ENCODE measurements at places on chromosomes 13 and 19.

DNA sequence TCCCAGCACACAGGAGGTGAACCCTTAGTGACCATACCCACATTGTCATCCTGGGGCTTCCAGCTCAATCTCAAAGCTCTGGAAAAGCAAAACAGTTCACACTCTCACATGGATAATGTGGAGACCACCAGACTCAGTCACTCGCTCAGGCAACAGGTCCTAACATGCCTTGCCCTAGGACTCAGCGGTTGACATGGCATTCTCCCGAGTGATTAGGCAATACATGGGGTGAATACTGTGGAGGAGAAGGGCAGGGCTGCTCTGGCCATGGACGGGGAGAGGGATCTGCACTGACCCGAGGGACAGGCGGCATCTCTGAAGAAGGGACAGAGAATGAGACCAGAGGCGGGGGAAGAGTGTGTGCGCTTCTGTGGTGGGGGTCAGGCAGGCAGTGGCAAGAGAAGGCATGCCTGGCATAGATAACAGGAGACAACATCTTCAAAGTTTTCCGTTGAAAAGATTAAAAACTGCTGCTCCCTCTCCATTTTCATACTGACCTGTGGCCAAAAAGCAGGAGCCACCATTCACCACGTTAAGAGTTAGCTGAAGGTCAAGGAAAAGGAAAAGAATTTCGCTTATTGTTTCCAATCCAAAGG, 44.5 kb upstream of the EPHX3 start:
- no peak for DNase-seq

DNA sequence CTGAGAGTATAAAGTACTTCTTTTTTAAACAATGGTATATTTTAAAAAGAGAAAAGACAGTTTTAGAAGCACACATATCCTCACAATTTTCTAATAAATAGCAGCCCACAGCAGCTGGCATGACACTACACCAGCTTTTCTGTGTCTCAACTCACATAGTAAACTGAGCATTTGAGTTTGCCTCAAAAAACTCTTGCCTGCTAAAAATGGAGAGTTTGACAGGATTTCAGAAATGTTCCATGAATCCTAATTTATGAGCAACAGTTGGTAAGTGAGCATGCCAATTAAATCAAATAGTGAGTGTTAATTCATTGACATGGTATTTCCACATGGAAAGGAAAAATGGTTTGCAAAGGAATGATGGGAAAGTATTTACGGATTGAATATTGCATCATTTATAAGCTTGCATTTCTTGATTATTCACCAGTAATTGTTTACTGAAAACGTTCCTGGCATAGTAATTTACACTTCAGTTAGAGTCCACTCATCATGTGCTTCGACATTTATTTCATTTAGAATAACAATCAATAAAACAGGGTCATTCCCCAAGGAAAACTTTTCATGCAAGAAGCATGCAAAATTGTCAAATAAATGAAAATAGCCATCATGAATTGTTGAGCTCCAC, 323.0 kb downstream of the EFNB2 start:
- DNase-seq = no peak

GRCh38 chr13:99007414-99007986, 29.6 kb upstream of the DOCK9 start:
- DNase-seq = no peak

DNA sequence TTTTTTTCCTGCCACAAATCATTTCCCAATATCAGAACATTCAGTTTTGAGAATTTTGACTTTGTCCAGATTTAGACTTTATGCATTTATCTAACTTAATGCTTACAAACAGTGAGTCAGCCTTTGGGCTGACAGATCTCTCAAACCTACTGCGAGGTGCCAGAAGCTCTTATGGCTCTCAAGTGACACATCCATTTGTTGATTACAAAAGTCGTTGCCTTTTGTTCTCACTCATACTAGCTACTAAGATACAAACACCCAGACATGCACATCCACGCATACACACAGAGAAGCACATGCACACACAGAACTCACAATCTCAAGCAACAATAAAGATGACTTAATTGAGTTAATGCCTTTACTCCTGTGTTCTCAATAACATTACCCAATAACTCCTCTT, 1147.5 kb downstream of the DIAPH3 start:
- no peak for DNase-seq

GRCh38 chr13:52850072-52850395, 1.6 kb upstream of the PCDH8 start:
- DNase-seq = no peak

GRCh38 chr19:55549500-55550320, 4.4 kb upstream of the SBK3 start:
- no peak for DNase-seq

DNA sequence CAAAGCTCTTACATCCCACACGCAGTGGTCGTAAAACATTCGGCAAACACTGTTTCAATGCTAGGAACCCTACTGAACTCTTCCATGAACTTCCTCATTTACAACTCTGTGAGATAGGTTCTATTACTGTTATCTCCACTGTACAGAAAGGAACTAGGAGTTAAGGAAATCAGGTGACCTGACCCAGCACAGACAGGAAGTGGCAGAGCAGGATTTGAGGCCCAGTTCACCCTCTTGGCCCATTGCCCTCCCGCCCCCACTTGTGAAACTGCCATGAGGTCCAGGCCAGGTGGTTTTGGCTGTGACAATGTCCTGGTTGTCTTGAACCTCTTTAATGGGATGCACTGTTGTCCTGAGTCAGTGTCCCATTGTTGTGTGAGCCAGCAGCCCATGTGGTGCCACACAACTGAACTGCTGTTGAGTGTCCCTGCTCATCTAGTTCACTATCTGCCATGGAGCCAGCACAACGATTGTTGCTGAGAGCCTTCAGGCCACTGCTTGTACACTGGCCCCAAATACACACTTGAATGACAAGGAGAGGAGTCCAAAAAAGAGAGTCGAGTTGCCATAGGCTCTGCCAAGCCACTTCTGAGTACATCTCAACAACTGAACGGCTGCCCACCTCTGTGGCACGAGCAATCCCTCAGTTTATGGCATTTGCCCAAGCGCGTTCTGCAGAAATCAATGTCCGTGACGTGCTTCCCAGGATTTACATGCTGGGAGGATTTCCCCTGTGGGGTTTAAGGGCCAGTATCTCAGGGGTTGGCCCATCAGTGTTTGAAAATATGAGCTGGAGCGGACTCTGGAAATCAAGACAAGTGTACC, 484.6 kb downstream of the TSHZ3 start:
- DNase-seq = peak; percentile 3

GRCh38 chr19:39814595-39814994, 19.4 kb downstream of the DYRK1B start:
- no peak for DNase-seq

GRCh38 chr19:35138305-35138892, at the start of gene FXYD1:
Gene FXYD1 (plus strand): TSS chr19:35138824. CDS start chr19:35140080, 1,256 bp downstream.
- no peak for DNase-seq

- DNase-seq = no peak
Measured at GRCh38 chr19:8558325-8558724, 18.9 kb downstream of the MYO1F start.

DNA sequence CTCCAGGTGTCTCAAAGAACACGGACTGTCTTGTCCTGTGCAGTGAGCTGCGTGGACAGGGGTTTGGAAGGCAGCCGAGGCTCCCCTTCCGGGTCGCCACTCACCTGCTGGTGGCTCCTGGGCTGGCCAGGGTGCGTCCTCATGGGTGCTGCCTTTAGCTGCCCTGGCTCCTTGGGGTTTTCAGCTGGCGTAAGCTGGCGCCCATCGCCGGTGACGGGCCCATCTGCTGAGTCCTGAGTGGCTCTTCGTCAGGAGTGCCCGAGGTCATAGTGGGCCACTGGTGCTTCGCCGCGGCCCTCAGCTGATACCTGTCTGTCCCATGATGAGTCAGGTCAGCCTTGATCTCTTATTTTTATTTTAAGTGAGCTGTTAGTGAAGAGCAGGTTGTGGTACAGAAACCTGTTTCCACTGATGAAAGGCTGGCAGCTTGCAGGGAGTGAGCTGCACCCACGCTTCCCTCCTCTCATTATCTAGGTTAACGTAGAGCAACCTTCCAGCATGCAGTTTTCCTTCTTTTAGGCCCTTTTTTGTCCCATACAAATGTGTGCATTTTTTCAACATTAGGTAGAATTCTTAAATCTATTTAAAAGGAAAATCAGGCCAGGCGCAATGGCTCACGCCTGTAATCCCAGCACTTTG, 18.4 kb downstream of the EPN1 start:
- DNase-seq = no peak

- no peak for DNase-seq
Measured at GRCh38 chr13:75384879-75385707, 96.9 kb downstream of the TBC1D4 start.

DNA sequence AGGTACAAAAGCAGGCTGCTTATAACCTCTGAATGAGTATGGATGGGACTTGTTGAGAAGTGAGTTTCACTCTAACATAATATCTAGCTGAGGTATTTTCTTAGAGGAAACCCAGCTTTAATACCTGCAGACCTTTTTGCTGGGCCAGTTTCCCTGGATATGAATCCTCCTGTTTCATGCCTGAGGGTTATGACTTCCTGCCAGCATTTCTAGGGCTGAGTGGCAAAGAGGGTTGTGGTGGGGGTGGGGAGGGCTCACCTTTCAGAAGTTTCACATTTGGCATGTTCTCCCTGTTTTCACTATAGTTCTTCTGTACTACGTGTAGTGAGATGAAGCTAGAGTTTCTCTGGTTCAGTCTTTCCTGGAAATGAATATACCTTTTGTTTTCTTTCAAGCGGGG, 73.7 kb downstream of the LACC1 start:
- no peak for DNase-seq

DNA sequence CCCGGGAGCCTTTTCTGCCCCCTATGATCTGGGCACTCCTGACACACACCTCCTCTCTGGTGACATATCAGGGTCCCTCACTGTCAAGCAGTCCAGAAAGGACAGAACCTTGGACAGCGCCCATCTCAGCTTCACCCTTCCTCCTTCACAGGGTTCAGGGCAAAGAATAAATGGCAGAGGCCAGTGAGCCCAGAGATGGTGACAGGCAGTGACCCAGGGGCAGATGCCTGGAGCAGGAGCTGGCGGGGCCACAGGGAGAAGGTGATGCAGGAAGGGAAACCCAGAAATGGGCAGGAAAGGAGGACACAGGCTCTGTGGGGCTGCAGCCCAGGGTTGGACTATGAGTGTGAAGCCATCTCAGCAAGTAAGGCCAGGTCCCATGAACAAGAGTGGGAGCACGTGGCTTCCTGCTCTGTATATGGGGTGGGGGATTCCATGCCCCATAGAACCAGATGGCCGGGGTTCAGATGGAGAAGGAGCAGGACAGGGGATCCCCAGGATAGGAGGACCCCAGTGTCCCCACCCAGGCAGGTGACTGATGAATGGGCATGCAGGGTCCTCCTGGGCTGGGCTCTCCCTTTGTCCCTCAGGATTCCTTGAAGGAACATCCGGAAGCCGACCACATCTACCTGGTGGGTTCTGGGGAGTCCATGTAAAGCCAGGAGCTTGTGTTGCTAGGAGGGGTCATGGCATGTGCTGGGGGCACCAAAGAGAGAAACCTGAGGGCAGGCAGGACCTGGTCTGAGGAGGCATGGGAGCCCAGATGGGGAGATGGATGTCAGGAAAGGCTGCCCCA, 8.5 kb upstream of the CEACAM7 start:
- DNase-seq = no peak

GRCh38 chr13:101785858-101786257, 333.4 kb downstream of the ITGBL1 start:
- DNase-seq = peak; percentile 8

GRCh38 chr13:19239114-19239860, 57.7 kb upstream of the TUBA3C start:
- no peak for DNase-seq

DNA sequence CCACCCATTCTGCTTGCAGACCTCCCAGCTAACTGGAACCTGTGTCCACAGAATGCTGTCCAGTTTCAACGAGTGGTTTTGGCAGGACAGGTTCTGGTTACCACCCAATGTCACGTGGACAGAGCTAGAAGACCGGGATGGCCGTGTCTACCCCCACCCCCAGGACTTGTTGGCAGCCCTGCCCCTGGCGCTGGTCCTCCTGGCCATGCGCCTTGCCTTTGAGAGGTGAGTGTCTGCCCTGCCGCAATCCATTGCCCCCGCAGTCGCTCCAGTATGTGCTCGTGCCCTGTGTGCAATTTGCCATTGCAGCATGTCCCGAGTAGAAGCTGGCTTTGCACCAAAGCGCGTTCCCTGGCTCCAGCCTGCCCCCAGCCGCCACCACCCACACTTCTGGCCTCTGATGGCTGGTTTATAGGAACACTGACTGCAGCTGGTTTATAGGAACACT, 41.9 kb downstream of the CERS4 start:
- peak; percentile 45 for DNase-seq

GRCh38 chr19:46710687-46711086, 6.2 kb downstream of the PRKD2 start:
- no peak for DNase-seq

GRCh38 chr19:22882797-22883196, 50.7 kb downstream of the ZNF723 start:
- DNase-seq = peak; percentile 8

- no peak for DNase-seq
Measured at GRCh38 chr13:99717959-99718674, 216.8 kb downstream of the TM9SF2 start.

- no peak for DNase-seq
Measured at GRCh38 chr19:19445911-19446361, 40.5 kb downstream of the GATAD2A start.

DNA sequence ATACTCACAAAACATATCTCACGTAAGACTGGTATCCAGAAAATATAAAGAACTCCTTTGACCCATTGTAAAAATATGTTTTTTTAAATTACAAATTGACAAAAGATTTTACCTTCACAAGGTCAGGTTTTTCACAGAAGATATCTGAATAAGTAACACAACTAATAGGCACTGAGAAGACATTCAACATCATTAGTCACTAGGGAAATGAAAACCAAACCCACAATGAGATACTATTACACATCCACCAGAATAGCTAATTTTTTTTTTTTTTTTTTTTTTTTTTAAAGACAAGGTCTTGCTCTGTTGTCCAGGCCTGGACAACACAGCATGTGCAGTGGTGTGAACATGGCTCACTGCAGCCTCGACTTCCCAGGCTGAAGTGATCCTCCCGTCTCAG, 157.5 kb downstream of the MIPEP start:
- DNase-seq = no peak

GRCh38 chr19:45069056-45069455, 7.2 kb downstream of the ZNF296 start:
- no peak for DNase-seq

- no peak for DNase-seq
Measured at GRCh38 chr13:73324842-73325722, 266.3 kb downstream of the KLF5 start.

Data from hypothalamus (tissue), 51 donors.